Liver (tissue), 10 donors: ENCODE measurements at places on chromosomes 4 and X. TPM values are rescaled to one million over a fixed set of nuclear protein-coding genes. Genes with fewer than 3 reads are reported as not detected.

DNA sequence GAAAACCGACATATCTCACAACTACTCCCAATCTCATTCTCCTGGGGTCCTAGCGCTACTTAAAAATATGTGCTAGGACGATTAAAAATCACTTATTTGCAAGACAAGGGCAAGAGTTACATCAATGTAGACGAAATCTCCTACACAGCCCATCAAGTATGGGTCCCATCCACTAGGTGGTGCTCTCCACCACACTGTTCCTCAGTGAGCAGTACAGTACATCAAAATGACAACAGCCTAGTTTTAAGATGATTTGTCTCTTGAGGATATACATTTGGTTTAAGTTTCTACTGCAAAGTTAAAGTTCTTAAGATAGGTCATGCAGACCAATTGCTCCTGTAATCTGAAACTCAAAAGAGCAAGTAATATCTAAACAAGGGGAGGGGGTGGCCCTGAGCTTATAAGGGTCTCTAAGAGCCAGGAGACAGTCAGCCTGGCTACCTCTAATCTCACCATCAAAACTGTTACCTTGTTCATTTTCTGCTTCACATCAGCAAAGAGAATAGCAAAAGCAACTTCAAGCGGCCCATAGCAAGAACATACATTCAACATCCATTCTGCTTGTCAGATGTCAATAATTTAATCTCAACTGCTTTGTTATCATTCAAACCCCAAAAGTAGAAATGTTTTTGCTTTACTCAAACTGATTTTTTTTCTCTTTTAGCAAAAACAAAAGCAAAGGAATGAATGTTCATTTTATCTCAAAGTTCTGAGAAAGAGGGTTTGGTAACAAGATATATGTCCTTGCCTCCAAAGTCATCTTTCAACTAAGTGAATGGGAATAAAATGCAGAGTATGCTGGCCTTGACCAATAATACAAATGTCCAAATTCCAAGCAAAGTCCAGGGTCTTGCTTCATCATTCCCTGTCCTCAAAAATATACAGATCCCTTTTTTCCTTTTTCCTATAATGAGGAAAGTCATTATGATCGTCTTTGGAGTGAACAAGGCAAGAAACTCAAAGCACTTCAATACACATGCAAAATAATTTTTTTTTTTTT, 53.1 kb downstream of the STX18 start:
- no peaks in the 10 kb centered on the region for H3K36me3 ChIP-seq
- H3K4me3 ChIP-seq: no peak overlapping the region
- peak; percentile 68 for DNase-seq
- peaks cover 2% of the 10 kb centered on the region for H3K4me1 ChIP-seq
- no peak overlapping the region for H3K27ac ChIP-seq

GRCh38 chr4:174119830-174120229, 163.6 kb downstream of the FBXO8 start:
- no peaks in the 10 kb centered on the region for H3K27me3 ChIP-seq
- H3K27ac ChIP-seq: no peak overlapping the region
- H3K36me3 ChIP-seq: no peaks in the 10 kb centered on the region
- DNase-seq: no peak
- H3K4me3 ChIP-seq: no peak overlapping the region
- peaks cover 2% of the 10 kb centered on the region for H3K4me1 ChIP-seq

- no peak overlapping the region for H3K4me3 ChIP-seq
- H3K36me3 ChIP-seq: no peaks in the 10 kb centered on the region
- H3K27ac ChIP-seq: no peak overlapping the region
- DNase-seq: no peak
- no peaks in the 10 kb centered on the region for H3K27me3 ChIP-seq
Observed at GRCh38 chr4:183522821-183523220, 18.0 kb downstream of the ING2 start.

GRCh38 chrX:69257499-69258127, 92.4 kb upstream of the PJA1 start:
- H3K27ac ChIP-seq: no peak overlapping the region
- no peak overlapping the region for H3K4me3 ChIP-seq
- DNase-seq: no peak
- no peaks in the 10 kb centered on the region for H3K27me3 ChIP-seq
- H3K4me1 ChIP-seq: no peaks in the 10 kb centered on the region
- H3K36me3 ChIP-seq: no peaks in the 10 kb centered on the region

- no peaks in the 10 kb centered on the region for H3K36me3 ChIP-seq
- no peak for DNase-seq
- no peaks in the 10 kb centered on the region for H3K27me3 ChIP-seq
- no peak overlapping the region for H3K4me3 ChIP-seq
- H3K4me1 ChIP-seq: peaks cover 11% of the 10 kb centered on the region
Observed at GRCh38 chrX:132407691-132408090, 81.1 kb downstream of the MBNL3 start.

DNA sequence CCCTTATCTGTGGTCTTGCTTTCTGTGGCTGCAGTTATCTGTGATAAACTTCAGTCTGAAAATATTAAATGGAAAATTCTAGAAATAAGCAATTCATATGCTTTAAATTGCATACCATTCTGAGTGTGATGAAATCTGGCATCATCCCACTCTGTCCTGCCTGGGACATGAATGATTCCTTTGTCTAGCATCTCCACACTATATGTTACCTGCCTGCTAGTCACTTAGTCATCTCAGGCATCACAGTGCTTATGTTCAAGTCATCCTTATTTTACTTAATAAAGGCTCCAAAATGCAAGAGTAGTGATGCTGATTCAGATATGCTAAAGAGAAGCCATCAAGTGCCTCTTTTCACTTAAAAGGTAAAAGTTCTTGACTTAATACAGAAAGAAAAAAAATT, 14.3 kb upstream of the RAB9B start:
- DNase-seq: no peak
- H3K36me3 ChIP-seq: no peaks in the 10 kb centered on the region
- no peak overlapping the region for H3K4me3 ChIP-seq
- no peak overlapping the region for H3K27ac ChIP-seq
- no peaks in the 10 kb centered on the region for H3K27me3 ChIP-seq
- no peaks in the 10 kb centered on the region for H3K4me1 ChIP-seq

- H3K27me3 ChIP-seq: no peaks in the 10 kb centered on the region
- H3K4me3 ChIP-seq: no peak overlapping the region
- H3K27ac ChIP-seq: no peak overlapping the region
- H3K4me1 ChIP-seq: no peaks in the 10 kb centered on the region
Observed at GRCh38 chrX:54786967-54787366, 11.1 kb downstream of the ITIH6 start.

- no peak overlapping the region for H3K4me3 ChIP-seq
- no peaks in the 10 kb centered on the region for H3K4me1 ChIP-seq
- H3K36me3 ChIP-seq: no peaks in the 10 kb centered on the region
- H3K27ac ChIP-seq: no peak overlapping the region
- no peaks in the 10 kb centered on the region for H3K27me3 ChIP-seq
Observed at GRCh38 chrX:49947781-49948180, 25.4 kb downstream of the CLCN5 start.

GRCh38 chr4:74503580-74503979, 58.6 kb downstream of the AREG start:
- H3K27me3 ChIP-seq: peaks cover 7% of the 10 kb centered on the region
- DNase-seq: no peak
- H3K4me1 ChIP-seq: no peaks in the 10 kb centered on the region
- no peak overlapping the region for H3K27ac ChIP-seq

DNA sequence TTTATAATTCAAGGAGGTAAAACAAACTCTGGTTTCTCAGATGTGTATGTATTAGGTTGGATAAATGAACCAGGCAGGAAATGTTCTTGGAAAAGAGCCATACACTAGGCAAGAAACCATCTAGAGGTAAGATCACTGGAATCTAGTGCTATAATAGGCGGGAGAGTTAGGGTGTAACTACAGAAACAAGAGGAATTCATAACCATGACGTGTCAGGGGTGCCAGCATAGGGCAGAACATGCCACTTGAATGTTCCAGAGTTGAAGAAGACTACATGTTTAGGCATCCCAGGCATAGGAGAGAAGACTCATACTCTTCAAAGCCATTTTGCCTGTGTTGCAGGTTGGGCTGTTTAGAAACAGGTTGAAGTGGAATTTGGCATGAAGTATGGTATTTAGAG, 198.7 kb downstream of the CCNG2 start:
- no peak for DNase-seq
- H3K36me3 ChIP-seq: no peaks in the 10 kb centered on the region
- H3K27me3 ChIP-seq: no peaks in the 10 kb centered on the region
- no peak overlapping the region for H3K27ac ChIP-seq
- no peak overlapping the region for H3K4me3 ChIP-seq

- H3K36me3 ChIP-seq: no peaks in the 10 kb centered on the region
- no peaks in the 10 kb centered on the region for H3K4me1 ChIP-seq
- DNase-seq: no peak
- H3K4me3 ChIP-seq: no peak overlapping the region
- H3K27me3 ChIP-seq: no peaks in the 10 kb centered on the region
Observed at GRCh38 chr4:181272422-181272821, 970.8 kb upstream of the TENM3 start.

- no peak overlapping the region for H3K27ac ChIP-seq
- H3K4me1 ChIP-seq: no peaks in the 10 kb centered on the region
Observed at GRCh38 chr4:185179488-185179887, 24.3 kb downstream of the CFAP97 start.

GRCh38 chr4:2075987-2076907, 17.1 kb downstream of the NAT8L start:
- DNase-seq: no peak
- no peaks in the 10 kb centered on the region for H3K4me1 ChIP-seq
- no peaks in the 10 kb centered on the region for H3K36me3 ChIP-seq
- no peak overlapping the region for H3K27ac ChIP-seq
- H3K27me3 ChIP-seq: no peaks in the 10 kb centered on the region
- H3K4me3 ChIP-seq: no peak overlapping the region

- no peaks in the 10 kb centered on the region for H3K4me1 ChIP-seq
- H3K36me3 ChIP-seq: peaks cover 10% of the 10 kb centered on the region
- no peak for DNase-seq
- H3K27me3 ChIP-seq: no peaks in the 10 kb centered on the region
Observed at GRCh38 chr4:163164591-163164990, 2.1 kb downstream of the NAF1 start.

DNA sequence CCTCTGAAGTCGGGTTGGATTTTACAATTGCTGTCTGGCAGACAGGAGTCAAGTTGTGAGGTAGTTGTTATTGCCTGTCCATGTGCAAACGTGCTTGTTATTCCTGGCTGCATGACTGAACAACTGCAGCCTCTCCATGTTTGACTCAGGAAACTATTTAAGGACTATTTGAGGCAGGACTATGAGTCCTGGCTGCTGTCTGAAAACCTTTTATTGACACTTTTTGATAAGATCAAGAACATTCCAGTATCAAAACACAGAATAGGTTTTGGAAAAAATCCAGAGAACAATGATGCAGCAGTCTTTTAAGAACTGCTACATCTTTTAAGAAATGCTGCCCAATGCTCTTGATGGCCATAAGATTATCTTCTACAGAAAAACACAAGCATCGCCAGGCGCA, 10.0 kb upstream of the SPRY1 start:
- H3K4me1 ChIP-seq: no peaks in the 10 kb centered on the region
- no peak overlapping the region for H3K4me3 ChIP-seq
- DNase-seq: no peak
- H3K27ac ChIP-seq: no peak overlapping the region
- H3K36me3 ChIP-seq: no peaks in the 10 kb centered on the region

GRCh38 chrX:85109235-85109634, 105.6 kb downstream of the APOOL start:
- H3K36me3 ChIP-seq: no peaks in the 10 kb centered on the region
- DNase-seq: no peak

DNA sequence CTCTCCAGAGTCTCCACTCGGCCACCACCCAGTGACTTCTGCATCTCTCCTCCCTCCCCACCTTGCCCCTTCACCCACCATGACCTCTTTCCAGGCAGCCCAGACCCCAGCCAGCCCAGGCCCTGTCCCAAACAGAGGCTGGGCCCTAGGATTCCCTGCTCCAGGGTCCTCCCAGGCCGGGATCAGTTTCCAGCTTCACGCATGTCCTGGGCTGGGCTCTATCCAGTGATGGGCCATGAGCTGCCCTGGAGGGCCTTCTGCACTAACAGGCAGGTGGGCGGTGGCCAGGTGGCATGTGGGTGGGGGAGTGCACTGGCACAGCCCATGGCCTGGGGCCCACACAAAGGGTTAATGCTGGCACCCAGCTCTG, 20.4 kb upstream of the ADD1 start:
- no peak for DNase-seq
- H3K4me3 ChIP-seq: no peak overlapping the region
- no peak overlapping the region for H3K27ac ChIP-seq

GRCh38 chr4:110886856-110887255, 264.0 kb upstream of the PITX2 start:
- H3K4me3 ChIP-seq: no peak overlapping the region
- no peak for DNase-seq
- H3K4me1 ChIP-seq: no peaks in the 10 kb centered on the region
- no peaks in the 10 kb centered on the region for H3K27me3 ChIP-seq
- no peak overlapping the region for H3K27ac ChIP-seq

- no peaks in the 10 kb centered on the region for H3K27me3 ChIP-seq
- H3K27ac ChIP-seq: peak overlapping the region; percentile 95
- H3K4me3 ChIP-seq: peak overlapping the region; percentile 86
- DNase-seq: peak; percentile 50
Observed at GRCh38 chr4:76306882-76307659, 538 bp downstream of the STBD1 start.

- H3K4me1 ChIP-seq: no peaks in the 10 kb centered on the region
- no peaks in the 10 kb centered on the region for H3K27me3 ChIP-seq
- H3K27ac ChIP-seq: no peak overlapping the region
- H3K4me3 ChIP-seq: no peak overlapping the region
Observed at GRCh38 chr4:98603683-98604521, 54.5 kb downstream of the TSPAN5 start.

DNA sequence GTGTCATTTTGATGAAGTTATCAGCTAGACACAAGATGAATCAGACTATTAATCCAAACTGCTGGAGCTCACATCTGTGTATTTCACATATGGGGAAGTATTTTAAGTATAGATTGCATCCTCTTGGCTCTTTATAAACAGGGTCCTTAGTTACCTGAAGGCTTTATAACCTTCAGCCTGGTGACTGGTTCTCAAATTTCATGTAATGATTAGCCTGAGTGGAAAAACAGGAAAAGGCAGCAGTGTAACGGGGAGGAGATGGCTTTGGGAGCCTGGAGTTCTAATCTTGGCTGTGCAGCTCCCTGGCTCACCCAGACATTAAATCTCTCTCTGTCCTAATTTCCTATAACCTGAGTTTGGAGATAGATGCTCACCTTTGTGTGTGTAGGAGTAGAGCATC, 103.8 kb upstream of the HPF1 start:
- no peaks in the 10 kb centered on the region for H3K4me1 ChIP-seq
- DNase-seq: no peak
- no peak overlapping the region for H3K27ac ChIP-seq
- H3K36me3 ChIP-seq: no peaks in the 10 kb centered on the region
- H3K27me3 ChIP-seq: no peaks in the 10 kb centered on the region

Gene TMEM47
- total RNA-seq: 13.4 TPM

Gene FAM184B
- not detected for total RNA-seq

Gene EIF2S3
- total RNA-seq: 98.0 TPM

Gene CT47B1
- total RNA-seq: not detected

Gene RNF212
- total RNA-seq: 0.47 TPM

Gene GBA3
- 10.6 TPM for total RNA-seq

Gene HPF1
- 10.8 TPM for total RNA-seq

Gene TCEAL2
- not detected for total RNA-seq
